Fibroblast of gingiva (primary cell): ENCODE measurements at places on chromosomes 13 and 19.

DNA sequence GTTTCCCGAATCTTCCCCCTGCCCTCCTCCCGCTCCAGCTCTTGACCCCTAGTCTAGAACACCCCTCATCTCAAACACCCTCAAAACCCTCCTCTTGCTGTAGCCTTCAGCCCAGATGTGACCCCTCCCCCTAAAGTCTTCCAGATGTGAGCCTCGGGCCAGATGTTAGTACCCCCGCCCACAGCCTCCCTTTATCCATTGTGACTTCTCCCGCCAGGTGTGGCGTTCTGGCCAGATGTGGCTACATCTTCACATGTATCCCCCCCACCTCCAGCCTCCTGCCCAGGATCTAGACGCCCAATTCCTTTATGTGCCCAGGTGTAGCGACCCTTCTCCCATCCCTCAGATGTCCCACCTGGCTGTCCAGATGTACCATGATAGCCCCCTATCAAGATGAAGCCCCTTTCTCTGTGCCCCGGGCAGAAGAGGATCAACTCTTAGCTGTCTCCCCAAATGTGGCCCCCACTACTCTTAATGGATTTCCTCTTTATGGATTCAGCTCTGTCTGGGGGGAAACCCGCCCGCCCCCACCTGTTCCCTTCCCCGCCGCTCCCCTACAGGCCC is 517 bp upstream of the LTBP4 start:
- DNase-seq: no peak

DNA sequence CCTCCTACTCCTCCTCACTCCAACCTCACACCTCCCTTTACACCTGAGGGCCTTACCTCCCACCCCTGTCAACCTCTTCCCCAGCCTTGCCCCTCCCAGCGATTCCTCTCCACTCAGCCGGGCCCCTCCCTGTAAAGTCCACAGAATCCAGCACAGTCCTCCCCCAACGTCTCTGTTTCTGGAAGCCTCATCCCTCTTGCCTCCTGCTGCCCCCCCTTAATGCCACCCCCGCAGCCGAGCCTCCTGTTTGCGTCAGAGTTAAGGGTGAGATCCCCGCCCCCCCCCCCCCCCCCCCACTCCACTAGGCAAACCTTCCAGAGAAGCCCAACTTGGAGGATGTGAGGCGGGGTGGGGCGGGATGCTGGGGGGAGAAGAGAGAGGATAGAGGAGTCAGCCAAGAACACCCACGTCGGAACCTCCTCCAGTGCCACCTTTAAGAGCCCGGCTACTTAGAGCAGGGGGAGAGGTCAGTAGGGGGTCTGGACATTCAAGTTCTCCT is 2.1 kb downstream of the UNC13A start:
- DNase-seq: no peak

DNA sequence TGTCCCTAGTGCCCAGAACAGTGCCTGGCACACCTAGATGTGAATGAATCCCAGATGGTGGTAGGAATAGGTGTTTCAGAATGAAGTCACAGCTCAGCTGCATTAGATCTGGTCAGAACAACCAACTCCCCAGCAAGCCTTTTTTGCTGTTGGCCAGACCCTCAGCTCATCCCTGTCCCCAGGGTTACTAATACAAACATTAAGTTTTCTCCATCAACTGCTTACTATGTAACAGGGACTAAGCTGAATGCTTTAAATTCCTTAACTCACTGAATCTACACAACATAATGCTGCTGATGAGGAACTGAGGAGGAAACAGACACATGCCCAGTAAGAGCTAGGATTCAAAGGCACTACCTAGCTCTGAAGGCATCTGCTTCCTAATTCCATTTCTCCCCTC is 18.8 kb downstream of the SMG9 start:
- peak; percentile 7 for DNase-seq

GRCh38 chr13:45226024-45226423 is 25.2 kb upstream of the KCTD4 start:
- no peak for DNase-seq

GRCh38 chr19:38657633-38658222 is 10.3 kb downstream of the ACTN4 start:
- peak; percentile 72 for DNase-seq

GRCh38 chr19:19540064-19540714 is 2.1 kb downstream of the CILP2 start:
- peak; percentile 48 for DNase-seq

DNA sequence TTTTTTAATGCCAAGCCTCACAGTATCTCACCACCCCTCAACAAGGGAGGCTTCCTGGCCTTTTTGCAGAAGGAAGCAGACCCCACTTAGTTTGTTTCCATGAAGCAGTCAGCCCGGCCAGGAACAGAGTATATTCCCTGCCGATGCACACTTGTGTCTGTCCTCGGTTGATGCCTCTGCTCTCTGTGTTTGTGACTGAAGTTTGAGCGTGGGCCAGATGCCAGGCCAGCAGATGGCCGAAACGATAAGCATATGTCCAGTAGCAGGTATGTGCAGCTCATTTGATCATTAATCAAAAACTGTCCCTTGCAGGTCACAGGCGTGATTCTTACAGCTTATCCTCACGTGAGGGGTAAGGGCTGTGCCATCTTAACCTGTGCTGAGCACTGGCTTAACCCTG is 144.0 kb downstream of the IRS2 start:
- no peak for DNase-seq

DNA sequence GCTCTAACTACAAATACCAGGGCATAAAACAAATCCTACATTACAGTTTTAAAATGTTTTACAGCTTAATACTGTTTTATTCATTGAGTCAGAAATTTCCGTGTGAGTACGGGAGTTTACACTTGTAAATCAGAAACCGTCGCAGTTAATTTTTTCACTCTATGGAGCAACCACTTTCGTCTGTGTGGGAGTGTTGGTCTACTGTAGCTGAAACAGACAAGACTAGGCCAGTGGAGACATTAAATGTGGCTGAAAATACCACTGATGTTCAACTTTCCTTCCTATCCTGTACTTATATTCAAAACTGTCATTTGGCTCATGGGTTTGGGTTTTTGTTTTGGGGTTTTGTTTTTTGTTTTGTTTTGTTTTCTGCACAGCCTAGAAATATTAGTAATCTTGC is 268.7 kb downstream of the DCT start:
- no peak for DNase-seq

DNA sequence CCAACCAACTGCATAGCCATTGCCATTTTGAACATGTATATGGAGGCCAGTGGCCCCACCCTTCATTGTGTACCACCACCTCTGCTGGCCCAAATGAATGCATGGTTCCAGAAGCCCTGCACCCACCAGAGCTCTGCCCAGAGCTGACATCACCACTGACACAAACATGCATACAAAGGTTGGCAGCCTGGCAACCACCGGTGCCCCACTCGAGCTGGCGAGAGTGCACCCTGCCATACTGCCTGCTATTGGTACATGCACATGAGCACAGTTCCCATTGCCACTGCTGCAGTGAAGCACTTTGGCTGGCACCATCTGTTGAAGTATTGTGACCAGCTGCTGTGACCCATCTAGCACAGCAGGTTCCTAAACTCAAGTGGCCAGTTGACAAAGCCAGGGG is 1564.9 kb downstream of the OLFM4 start:
- no peak for DNase-seq
